ENCODE measurements at places on chromosomes 5 and 9.

DNA sequence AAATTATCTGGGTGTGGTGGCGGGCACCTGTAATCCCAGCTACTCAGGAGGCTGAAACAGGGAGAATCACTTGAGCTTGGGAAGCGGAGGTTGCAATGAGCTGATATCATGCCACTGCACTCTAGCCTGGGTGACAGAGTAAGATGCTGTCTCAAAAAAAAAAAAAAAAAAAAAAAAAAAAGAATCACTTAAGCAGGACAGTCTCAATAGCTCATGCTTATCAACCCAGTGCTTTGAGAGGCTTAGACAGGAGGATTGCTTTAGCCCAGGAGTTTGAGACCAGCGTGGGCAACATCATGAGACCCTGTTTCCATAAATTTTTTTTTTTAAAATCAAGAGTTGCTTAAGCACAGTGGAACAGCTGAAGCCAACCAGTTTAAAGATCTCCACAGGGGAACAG is 42.6 kb downstream of the LEAP2 start:
- no peak for DNase-seq

DNA sequence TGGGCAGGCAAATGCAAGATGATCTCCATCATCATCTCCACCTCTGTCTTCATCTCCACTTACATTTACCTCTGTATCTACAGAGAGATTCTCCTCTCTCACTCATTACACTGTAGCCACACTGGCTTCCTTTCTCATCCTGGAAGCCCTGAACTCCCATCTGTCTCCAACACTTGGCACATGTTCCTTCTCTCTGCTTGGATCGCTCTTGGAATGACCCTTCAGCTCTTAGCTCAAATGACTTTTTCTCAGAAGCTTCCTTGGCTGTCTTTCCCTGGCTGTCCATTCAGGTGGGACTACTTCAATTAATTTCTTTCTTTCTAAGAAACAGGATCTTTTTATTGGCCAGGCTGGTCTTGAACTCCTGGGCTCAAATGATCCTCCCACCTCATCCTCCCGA is 120.0 kb upstream of the KLF4 start:
- no peak for DNase-seq

DNA sequence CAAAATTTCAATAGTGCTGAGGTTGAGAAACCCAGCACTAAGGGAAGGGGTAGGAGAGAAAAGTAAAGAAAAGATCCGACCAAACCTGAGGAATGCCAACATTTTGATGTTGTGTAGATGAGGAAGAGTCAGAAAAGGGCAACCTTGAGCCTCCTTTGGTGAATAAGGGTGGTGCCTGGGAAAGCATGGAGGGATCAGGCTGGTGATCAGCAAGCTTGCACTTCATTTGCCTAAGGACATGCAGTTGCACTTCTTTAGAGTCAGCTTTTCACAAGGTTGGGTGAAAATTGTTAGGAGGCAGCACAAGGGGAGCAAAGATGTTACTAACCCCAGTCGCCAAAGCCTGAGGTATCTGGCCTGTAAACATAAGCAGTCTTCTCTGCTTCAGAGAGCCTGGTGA is 20.4 kb downstream of the ATP6V0E1 start:
- DNase-seq: no peak

DNA sequence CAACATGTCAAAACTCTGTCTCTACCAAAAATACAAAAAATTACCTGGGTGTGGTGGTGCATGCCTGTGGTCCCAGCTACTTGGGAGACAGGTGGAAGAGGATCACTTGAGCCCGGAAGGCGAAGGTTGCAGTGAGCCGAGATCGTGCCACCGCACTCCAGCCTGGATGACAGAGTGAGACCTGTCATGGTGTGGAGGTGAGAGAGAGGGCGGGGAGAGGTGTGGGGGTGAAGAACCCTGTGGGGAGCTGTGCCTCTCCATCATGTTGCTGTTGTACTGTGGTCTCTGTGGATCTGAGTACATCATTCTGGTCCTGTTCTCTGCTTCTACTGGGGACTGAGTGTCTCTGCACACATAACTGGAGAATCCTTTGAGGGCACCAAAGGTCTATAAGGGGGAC is 11.3 kb upstream of the SLC34A1 start:
- no peak for DNase-seq
